Activated T-helper 2 cell treated with anti-CD3 and anti-CD28 coated beads, Interferon-gamma antibody, Interleukin-2, Interleukin-4, amounts not matched to agents 10 μg/mL and 5 μg/mL and 100 μg/mL, durations not matched to agents 14 hours and 24 hours and 36 hours (primary cell): ENCODE measurements at places on chromosomes 13 and 19. TPM values are rescaled to one million over a fixed set of nuclear protein-coding genes. Genes with fewer than 3 reads are reported as not detected.

DNA sequence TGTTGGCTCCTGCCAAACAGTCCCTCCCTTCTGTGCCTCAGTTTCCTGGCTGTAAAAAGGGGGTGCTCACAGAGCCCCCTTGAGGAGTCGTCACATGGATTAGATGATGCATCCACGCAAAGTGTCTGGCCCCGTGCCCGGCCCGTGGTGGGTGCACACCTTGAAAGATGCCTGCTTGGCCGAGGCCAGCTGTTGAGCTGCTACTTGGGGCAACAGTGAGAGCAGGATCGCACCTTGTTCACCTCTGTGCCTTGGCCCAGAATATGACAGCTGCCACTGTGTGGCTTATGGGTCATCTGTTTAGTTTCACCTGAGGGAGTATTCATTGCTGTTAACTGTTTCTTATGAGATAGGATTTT is 17.7 kb downstream of the CRTC1 start:
- no peak for DNase-seq
- H3K36me3 ChIP-seq: no peaks in the 10 kb centered on the region
- no peak overlapping the region for H3K27ac ChIP-seq
- H3K4me1 ChIP-seq: peaks cover 19% of the 10 kb centered on the region

The CD22 gene
- 4.0 and 5.5 TPM in 2 replicates for total RNA-seq

- H3K4me3 ChIP-seq: no peak overlapping the region
- no peak for DNase-seq
- peak overlapping the region; percentile 96 for H3K27ac ChIP-seq
- no peaks in the 10 kb centered on the region for H3K27me3 ChIP-seq
- peaks cover 51% of the 10 kb centered on the region for H3K36me3 ChIP-seq
- peaks cover 62% of the 10 kb centered on the region for H3K4me1 ChIP-seq
These were observed 9.6 kb upstream of the GPR183 start for GRCh38 chr13:99316657-99317256.

DNA sequence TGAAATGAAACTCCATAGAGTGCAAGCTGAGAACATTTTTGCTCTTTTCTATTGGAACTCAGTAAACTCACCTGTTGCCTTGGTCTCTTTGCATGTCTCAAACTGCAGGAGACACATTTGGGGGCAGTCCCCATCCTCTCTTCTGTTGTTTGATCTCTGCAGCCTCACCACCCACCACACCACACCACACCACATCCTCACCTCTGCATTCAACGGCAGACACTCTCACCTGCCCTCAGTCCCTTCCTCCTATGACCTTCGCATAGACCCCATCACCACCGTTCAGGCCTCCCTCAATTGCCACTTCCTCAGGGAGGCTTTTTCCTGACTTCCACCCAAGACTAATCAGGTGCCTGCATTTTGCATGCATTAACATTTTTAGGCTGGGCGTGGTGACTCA is 14.4 kb upstream of the TPM4 start:
- no peak for DNase-seq
- H3K36me3 ChIP-seq: no peaks in the 10 kb centered on the region
- H3K4me3 ChIP-seq: no peak overlapping the region
- H3K27ac ChIP-seq: no peak overlapping the region

The KIRREL2 gene
- 0.18 and 0.39 TPM in 2 replicates for total RNA-seq

GRCh38 chr13:32022311-32022710 is 9.3 kb upstream of the FRY start:
- DNase-seq: no peak
- no peaks in the 10 kb centered on the region for H3K36me3 ChIP-seq
- no peak overlapping the region for H3K4me3 ChIP-seq
- no peaks in the 10 kb centered on the region for H3K4me1 ChIP-seq
- H3K27me3 ChIP-seq: no peaks in the 10 kb centered on the region
- H3K27ac ChIP-seq: no peak overlapping the region

GRCh38 chr13:19150712-19151228 is 30.9 kb downstream of the TUBA3C start:
- no peaks in the 10 kb centered on the region for H3K27me3 ChIP-seq
- no peak for DNase-seq
- no peak overlapping the region for H3K27ac ChIP-seq
- H3K36me3 ChIP-seq: no peaks in the 10 kb centered on the region
- H3K4me1 ChIP-seq: no peaks in the 10 kb centered on the region
- H3K4me3 ChIP-seq: no peak overlapping the region

DNA sequence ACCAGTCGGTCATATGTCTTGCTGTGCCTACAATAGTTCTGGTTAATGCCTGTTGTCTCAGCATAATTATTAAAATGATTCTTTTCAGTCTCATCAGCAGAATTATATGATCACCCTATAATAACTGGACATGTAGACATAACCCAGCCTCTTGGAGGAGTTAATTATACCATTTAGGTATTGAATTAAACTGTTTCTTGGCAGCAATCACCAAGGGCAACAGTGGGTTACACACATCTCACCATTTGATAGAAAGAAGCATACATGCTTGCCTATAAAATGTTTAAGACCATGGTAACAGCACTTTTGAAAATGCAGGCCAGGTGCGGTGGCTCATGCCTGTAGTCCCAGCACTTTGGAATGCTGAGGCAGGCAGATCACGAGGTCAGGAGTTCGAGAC is 184.6 kb downstream of the RGCC start:
- H3K4me3 ChIP-seq: no peak overlapping the region
- DNase-seq: no peak
- H3K27me3 ChIP-seq: no peaks in the 10 kb centered on the region
- no peaks in the 10 kb centered on the region for H3K36me3 ChIP-seq

DNA sequence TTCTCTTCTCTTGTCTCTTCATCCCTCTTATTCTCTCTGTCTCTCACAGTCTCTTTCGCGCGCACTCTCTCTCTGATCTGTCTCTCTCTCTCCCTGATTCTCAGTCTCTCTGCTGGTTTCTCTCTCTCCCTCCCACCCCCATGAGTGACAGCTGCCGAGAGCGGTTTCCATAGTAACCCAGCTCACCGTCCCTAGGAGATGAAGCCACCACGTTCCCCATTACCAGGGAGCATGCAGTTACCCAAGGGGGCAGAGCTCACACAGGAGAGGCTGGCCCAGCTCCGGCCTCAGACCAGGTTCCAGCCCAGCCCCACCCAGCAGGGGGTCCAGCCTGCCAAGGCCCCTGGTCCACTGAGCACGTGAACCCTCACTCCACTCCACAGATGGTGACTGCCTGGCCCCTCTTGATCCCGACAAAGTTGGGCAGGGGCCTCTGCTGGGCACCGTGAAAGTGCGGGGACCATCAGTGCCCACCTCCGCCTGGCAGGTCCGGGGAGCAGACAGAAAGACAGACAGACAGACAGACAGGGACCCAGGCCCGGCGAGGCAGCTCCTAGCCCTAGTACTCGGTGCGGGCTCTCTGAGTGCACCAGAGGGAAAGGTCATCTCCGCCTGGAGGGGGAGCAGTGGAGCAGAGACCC is 50.6 kb downstream of the CELF5 start:
- DNase-seq: peak; percentile 11
- no peaks in the 10 kb centered on the region for H3K36me3 ChIP-seq

DNA sequence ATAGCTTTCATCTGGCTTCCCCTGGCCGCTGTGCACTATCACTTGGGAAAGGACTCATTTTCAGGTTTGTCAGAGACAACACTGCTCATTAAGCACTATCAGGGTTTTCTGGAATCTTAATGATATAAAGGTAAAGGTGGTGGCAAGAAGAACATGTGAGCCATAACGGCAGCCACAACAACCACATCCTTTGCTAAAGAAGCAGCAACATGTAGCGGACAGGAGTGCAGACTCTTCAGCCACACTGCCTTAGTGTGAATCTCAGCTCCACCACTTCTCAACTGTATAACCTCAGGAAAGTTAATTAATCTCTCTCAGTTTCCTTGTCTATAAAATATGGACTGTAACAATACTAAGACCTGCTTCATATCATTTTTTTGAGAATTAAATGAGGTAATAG is 24.1 kb upstream of the MIR17HG start:
- no peak overlapping the region for H3K27ac ChIP-seq
- H3K27me3 ChIP-seq: peaks cover 13% of the 10 kb centered on the region
- H3K36me3 ChIP-seq: no peaks in the 10 kb centered on the region
- H3K4me1 ChIP-seq: peaks cover 7% of the 10 kb centered on the region

DNA sequence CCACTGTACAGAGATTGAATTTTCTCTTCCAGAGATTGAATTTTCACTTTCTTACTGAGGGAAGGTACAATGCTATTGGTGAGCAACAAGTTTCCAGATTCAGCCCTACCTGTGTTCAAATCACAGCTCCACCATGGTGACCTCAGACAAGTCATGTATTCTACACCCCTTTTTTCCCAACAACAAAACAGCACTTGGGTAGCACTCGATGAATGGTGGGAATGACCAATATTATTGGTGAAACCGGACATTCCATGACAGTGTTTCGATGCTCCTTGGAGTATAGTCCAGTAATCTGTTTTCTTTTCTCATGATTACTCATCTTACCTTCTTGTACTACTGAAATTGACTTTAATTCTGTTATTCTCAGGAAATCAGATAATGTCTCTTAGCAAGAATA is 266.2 kb upstream of the SOX21 start:
- no peak for DNase-seq
- no peak overlapping the region for H3K4me3 ChIP-seq
- H3K36me3 ChIP-seq: no peaks in the 10 kb centered on the region
- peaks cover 5% of the 10 kb centered on the region for H3K27me3 ChIP-seq
- H3K4me1 ChIP-seq: no peaks in the 10 kb centered on the region

GRCh38 chr19:35746531-35746930 is 1.1 kb downstream of the PSENEN start:
- H3K27ac ChIP-seq: peak overlapping the region; percentile 99
- H3K4me1 ChIP-seq: peaks cover 41% of the 10 kb centered on the region
- H3K27me3 ChIP-seq: no peaks in the 10 kb centered on the region
- peaks cover 20% of the 10 kb centered on the region for H3K36me3 ChIP-seq
- peak overlapping the region; percentile 95 for H3K4me3 ChIP-seq

GRCh38 chr13:103328899-103329298 is 262.7 kb upstream of the SLC10A2 start:
- DNase-seq: no peak
- H3K27me3 ChIP-seq: no peaks in the 10 kb centered on the region
- H3K27ac ChIP-seq: no peak overlapping the region
- no peak overlapping the region for H3K4me3 ChIP-seq
- H3K36me3 ChIP-seq: no peaks in the 10 kb centered on the region

DNA sequence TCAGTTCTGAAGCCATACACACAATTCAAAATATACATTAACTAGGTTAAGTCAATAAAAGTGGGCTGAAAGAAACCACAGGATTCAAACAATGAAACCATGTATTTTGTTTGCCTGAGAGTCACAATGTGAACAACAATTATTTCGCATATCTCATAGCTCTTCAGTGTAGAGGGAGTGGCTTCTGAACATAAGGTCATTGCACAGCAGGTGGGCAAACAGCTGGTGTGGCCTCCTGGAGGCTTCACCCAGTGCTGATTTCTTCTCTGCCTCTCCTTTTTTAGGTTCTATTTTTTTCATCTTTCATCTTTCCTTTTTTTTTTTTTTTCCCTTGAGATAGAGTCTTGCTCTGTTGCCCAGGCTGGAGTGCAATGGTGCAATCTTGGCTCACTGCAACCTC is 40.4 kb upstream of the ZNF254 start:
- H3K27me3 ChIP-seq: no peaks in the 10 kb centered on the region
- DNase-seq: no peak
- no peaks in the 10 kb centered on the region for H3K4me1 ChIP-seq
- peaks cover 76% of the 10 kb centered on the region for H3K36me3 ChIP-seq
- no peak overlapping the region for H3K27ac ChIP-seq

DNA sequence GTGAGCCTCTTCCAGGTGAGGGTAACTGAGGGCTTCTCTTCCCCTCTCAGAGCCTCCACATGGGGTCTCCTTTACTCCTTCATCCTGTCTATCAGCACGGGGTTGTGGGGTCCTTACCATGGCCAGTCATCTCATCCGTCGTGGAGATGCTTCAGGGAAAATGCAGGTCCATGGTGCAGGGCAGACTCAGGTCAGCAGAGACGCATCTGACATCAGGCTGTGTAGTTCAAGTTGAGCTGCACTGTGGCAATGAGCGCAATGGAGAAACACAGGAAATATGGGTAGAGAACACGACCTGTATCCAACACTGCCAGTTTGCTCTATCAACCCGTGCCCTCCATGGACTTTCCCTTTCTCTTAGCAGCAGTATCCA is 13.9 kb downstream of the LILRA5 start:
- H3K27me3 ChIP-seq: peaks cover 7% of the 10 kb centered on the region
- H3K36me3 ChIP-seq: no peaks in the 10 kb centered on the region
- DNase-seq: no peak

DNA sequence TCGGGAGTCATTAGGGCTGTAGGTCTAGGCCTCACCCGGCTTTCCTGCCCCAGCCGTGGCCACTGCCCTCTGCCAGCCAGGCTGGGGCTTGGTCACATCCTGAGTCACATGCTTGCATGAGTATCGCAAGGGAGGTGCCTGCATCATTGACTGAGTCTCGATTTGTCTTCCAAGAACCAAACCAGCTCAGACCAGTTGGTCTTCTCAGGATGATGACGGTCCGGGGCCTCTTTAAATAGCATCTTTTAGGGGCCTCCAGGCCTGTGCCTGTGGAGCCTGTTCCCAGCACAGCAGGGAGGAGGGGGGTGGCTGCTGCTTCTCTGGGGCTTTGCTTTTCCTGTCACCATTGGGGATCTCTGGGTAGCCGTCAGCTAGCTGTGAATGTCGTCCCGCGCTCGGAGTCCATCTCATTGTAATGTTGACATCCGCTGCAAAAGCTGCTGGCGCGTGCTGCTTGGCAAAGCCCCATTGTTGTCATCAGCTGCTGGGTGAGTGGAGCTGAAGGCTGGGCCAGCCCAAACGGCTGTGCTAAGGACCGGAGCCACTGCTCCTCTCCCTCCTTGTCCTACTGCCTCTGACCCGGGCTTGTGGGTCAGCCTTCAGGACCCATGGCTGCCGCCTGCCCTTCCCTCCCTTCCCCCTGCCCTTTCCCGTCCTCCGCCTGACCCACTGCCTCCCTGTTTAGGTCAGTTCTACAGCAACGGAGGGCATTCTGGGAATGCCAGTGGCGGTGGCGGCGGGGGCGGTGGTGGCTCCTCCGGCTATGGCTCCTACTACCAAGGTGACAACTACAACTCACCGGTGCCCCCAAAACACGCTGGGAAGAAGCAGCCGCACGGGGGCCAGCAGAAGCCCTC is 14.3 kb upstream of the QTRT1 start:
- no peak overlapping the region for H3K4me3 ChIP-seq
- H3K36me3 ChIP-seq: peaks cover 82% of the 10 kb centered on the region
- no peaks in the 10 kb centered on the region for H3K4me1 ChIP-seq
- no peak for DNase-seq
- H3K27ac ChIP-seq: no peak overlapping the region

The NUCB1 gene
- 142 and 147 TPM in 2 replicates for total RNA-seq

DNA sequence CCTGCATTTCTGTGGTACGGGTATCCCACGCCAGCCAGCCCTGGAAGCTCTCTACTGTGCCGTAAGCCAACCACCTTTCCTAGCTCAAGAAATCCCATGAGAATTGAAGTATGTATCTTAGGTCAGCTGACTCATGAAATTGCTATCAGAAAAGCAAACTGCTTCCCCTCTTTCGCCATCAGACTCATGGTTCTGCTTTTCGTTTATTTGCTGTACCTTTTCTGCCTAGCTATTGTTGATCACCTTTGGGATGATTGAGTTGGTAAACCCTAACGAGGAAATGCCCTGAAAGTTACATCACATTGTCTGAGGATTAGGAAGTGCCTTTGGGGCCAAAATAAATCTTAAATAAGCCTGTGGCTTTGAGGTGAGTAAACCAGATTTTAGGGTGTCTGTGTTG is at the start of gene ADGRE3:
TSS of gene ADGRE3 (minus strand) at position 81 of the 400 bp plus-strand sequence. CDS start at position 7, 74 bp downstream.
- H3K36me3 ChIP-seq: no peaks in the 10 kb centered on the region
- H3K4me1 ChIP-seq: no peaks in the 10 kb centered on the region
- H3K27ac ChIP-seq: no peak within 1 kb of the TSS
- peaks cover 8% of the 10 kb centered on the region for H3K27me3 ChIP-seq
- no peak within 1 kb of the TSS for H3K4me3 ChIP-seq
- no peak for DNase-seq

The BRSK1 gene
- 5.8 and 6.0 TPM in 2 replicates for total RNA-seq

The TPTE2 gene
- not detected in 2 replicates for total RNA-seq

GRCh38 chr13:37187621-37188020 is 82.2 kb upstream of the CSNK1A1L start:
- no peak overlapping the region for H3K27ac ChIP-seq
- no peaks in the 10 kb centered on the region for H3K36me3 ChIP-seq
- H3K27me3 ChIP-seq: no peaks in the 10 kb centered on the region
- no peak overlapping the region for H3K4me3 ChIP-seq
- no peak for DNase-seq
